ENCODE measurements at places on chromosomes 3 and 15. TPM values are rescaled to one million over a fixed set of nuclear protein-coding genes. Genes with fewer than 3 reads are reported as not detected.

CCRL2 gene
- 2.5 TPM for total RNA-seq

GRCh38 chr3:38127611-38128302, 9.2 kb downstream of the ACAA1 start:
- DNase-seq, result no peak
- peaks cover 85% of the 10 kb centered on the region for H3K36me3 ChIP-seq
- H3K4me3 ChIP-seq, result no peak overlapping the region
- no peaks in the 10 kb centered on the region for H3K4me1 ChIP-seq

DNA sequence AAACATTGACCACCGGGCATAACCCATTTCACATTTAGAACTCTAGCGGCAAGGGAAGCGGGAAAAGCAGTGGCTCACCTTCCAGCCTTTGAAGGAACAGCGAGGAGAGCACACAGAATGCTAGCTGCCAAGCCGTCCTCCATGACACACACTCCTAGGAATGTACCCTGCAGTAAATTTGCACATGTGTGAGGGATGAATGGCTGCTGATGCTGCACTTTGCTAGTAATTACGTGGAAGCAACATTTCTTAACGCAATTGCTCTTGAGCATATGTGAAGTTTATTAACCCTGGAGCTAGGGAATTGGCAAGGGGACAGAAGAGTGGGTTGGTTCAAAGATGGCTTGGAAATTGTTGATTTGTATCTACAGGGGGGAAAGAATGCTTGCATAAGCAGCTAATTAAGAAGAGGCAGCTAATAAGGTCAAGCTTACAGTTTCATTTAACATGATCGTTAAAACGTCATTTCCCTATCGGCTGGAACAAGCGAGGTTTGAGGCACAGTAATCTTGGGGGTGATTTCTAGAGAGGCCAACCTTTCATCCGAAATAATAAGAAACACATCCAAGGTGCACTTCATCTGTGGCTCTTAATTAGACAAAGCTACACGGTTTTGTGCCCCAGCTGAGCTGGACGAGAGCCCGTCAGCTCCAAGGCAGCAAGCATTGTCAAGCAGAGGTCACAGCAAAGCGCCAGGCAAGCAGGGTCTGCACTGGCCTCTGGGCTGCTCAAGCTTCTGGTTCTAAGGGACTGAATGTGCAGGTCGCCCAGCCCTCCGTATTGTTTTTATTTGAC, 123.4 kb downstream of the CHSY1 start:
- no peak for DNase-seq
- peak overlapping the region; percentile 86 for H3K27ac ChIP-seq
- peaks cover 26% of the 10 kb centered on the region for H3K4me1 ChIP-seq

GRCh38 chr15:59339252-59339672, 33.4 kb downstream of the MYO1E start:
- no peak overlapping the region for H3K4me3 ChIP-seq
- no peaks in the 10 kb centered on the region for H3K36me3 ChIP-seq
- no peaks in the 10 kb centered on the region for H3K4me1 ChIP-seq
- H3K27ac ChIP-seq, result no peak overlapping the region

DNA sequence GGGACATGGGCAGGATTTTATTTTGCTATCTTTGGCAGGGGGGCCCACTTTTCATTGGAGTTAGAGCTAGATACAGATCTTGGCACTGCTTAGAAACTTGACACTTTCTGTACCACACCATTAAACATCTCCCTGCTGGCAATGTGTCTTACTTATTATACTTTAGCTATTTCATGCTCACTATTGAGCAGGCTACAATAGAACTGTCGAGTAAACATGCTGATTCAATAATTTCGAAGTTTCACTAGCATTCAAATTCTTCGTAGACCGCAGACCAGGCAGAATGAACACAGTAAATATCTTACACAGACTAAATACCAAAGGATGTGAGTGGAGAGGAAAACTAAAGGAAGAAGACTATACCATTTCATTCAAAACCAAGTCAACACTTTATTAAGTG, 180.8 kb downstream of the UNC13C start:
- no peak overlapping the region for H3K4me3 ChIP-seq
- H3K27me3 ChIP-seq, result no peaks in the 10 kb centered on the region
- no peak for DNase-seq
- H3K4me1 ChIP-seq, result no peaks in the 10 kb centered on the region
- H3K27ac ChIP-seq, result no peak overlapping the region
- H3K36me3 ChIP-seq, result no peaks in the 10 kb centered on the region

DNA sequence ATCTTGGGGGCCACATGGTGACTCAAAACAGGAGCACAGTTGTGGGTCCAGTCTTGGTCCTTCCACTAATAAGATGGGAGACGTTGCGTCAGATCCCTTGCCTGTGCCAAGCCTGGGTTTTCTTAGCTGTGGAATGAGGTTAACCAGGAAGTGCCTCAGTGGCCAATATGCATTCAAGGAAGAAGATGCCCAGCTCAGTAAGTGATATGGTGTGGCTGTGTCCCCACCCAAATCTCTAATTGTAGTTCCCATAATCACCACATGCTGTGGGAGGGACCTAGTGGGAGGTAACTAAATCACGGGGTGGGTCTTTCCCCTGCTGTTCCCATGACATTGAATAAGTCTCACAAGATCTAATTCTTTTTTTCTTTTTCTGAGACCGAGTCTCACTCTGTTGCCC, 6.4 kb downstream of the ALG1L2 start:
- H3K36me3 ChIP-seq, result no peaks in the 10 kb centered on the region
- H3K4me1 ChIP-seq, result no peaks in the 10 kb centered on the region
- no peaks in the 10 kb centered on the region for H3K27me3 ChIP-seq
- no peak for DNase-seq
- no peak overlapping the region for H3K4me3 ChIP-seq
- no peak overlapping the region for H3K27ac ChIP-seq

DNA sequence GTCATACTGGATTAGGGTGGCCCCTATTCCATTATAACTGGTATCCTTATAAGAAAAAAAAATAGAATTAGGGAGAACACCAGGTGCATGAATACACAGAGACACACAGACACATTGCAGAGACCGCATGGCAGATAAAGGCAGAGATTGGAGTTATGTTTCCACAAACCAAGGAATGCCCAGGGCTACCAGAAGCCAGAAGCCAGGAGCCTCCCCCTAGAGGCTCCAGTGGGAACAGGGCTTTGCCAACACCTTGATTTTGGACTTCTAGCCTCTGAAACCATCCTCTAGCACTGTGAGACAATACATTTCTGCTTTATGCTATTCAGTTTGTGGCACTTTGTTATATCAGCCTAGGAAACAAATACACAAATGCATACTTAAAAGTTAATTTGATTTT, 10.4 kb downstream of the GOLM2 start:
- no peak for DNase-seq
- H3K27ac ChIP-seq, result no peak overlapping the region
- peaks cover 2% of the 10 kb centered on the region for H3K36me3 ChIP-seq
- H3K4me1 ChIP-seq, result no peaks in the 10 kb centered on the region

DNA sequence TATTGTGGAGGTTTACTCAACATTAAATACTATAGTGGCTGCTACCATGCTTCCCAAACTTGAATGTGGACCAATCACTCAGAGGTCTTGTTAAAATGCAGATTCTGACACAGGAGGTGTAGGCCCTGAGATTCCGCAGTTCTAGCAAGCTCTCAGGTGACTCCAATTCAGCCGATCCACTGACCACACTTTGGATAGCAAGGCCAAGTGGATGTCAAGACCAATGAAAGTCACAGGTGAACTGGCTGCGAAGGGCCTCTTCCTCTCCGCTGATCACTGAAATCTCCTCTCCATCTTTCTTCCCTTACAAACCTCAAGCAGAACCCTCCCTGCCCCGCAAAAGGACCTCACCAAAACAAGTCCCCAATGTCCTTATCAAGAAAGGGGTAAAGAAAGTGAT, 9.2 kb upstream of the CHST2 start:
- no peak overlapping the region for H3K27ac ChIP-seq
- no peaks in the 10 kb centered on the region for H3K4me1 ChIP-seq
- no peak for DNase-seq

GRCh38 chr3:169780742-169781141, 7.5 kb downstream of the MYNN start:
- no peaks in the 10 kb centered on the region for H3K4me1 ChIP-seq
- no peak overlapping the region for H3K27ac ChIP-seq
- H3K36me3 ChIP-seq, result peaks cover 23% of the 10 kb centered on the region
- no peak for DNase-seq
- no peak overlapping the region for H3K4me3 ChIP-seq

DNA sequence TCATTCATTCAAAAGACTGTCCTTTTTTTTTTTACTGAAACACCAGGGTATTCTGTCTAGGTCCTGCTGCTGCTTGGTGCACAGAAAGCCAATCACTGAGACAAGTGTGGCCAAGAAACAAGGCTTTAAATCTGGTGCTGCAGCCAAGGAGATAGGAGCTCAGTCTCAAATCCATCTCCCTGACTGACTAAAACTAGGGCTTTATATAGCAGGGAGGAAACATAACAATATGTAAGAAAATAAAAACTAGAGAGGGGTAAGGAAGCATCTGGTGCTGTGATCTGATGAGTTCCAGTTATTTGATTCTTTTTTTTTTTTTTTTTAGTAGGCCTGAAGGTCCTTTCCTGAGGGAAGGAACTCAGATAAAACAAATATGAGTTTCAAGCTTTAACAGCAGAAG, 139.8 kb downstream of the ATG7 start:
- H3K27ac ChIP-seq, result no peak overlapping the region
- no peaks in the 10 kb centered on the region for H3K36me3 ChIP-seq
- no peaks in the 10 kb centered on the region for H3K4me1 ChIP-seq
- no peak for DNase-seq
- H3K27me3 ChIP-seq, result no peaks in the 10 kb centered on the region

GRCh38 chr3:128276577-128277183, 123.4 kb downstream of the EEFSEC start:
- H3K27me3 ChIP-seq, result no peaks in the 10 kb centered on the region
- peaks cover 60% of the 10 kb centered on the region for H3K4me1 ChIP-seq
- H3K27ac ChIP-seq, result peak overlapping the region; percentile 33
- H3K4me3 ChIP-seq, result no peak overlapping the region

All from spinal cord (tissue), 10 donors.